HT-29 (cell line): ENCODE measurements at places on chromosomes 12 and 14.

- no peak for DNase-seq
These were observed 76.3 kb downstream of the MYRFL start for GRCh38 chr12:69901221-69901905.

GRCh38 chr14:32038876-32039275, 38.2 kb upstream of the ARHGAP5 start:
- DNase-seq = no peak

DNA sequence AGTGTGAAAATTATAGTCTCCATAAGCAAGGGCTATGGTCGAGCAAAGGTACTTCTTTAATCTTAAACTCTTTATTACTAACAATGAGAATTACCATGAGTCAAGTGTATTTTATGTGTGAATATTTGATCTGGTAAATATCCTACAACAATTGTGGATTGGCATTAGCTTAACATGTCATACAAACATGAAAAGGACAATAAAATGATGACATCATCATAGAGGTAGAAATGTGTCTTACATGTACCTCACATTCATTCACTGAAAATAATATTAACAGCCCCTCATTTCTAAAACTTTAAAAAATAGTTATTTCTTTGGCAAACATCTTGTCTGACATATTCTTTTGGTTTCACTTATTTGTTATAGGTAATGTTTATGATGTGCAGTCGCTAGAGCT, 355.0 kb downstream of the NAV3 start:
- DNase-seq = no peak

DNA sequence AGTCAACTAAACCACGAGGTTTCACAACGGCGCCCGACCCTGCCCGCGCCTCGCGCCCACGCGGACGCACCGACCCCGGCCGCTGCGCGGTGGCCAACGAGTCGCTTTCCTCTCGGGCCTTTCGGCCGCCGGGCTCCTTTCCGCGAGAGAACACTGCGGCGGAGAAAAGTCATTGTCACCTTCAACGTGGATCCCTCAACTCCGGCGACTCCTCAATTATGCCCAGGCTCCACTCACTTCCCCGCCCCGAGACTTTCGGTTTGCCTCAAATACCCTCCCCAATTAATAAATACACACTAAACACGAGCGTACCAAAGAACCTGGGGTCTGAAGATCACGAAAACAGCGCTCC, 450 bp downstream of the SINHCAF start:
- no peak for DNase-seq

DNA sequence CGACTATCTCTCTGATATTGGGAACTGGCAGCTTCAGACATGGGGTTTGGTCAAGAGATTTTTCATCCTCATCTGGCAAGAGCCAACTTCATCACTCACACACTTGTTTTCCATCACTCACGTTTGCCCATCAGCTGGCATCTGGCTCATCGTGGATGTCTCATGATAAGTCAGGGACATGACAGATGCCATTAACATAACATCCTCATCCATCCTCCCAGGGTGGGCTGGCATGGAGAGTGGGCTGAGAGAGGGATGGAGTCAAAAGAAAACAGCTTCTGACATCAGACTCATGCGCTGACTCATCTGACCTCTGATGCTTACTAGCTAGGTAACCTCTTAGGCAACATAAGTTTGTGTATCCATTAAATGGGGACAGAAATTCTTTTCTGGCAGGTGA, 1.8 kb upstream of the VSX2 start:
- DNase-seq = no peak

- DNase-seq = no peak
These were observed 8.5 kb downstream of the ACSS3 start for GRCh38 chr12:81086342-81086741.

DNA sequence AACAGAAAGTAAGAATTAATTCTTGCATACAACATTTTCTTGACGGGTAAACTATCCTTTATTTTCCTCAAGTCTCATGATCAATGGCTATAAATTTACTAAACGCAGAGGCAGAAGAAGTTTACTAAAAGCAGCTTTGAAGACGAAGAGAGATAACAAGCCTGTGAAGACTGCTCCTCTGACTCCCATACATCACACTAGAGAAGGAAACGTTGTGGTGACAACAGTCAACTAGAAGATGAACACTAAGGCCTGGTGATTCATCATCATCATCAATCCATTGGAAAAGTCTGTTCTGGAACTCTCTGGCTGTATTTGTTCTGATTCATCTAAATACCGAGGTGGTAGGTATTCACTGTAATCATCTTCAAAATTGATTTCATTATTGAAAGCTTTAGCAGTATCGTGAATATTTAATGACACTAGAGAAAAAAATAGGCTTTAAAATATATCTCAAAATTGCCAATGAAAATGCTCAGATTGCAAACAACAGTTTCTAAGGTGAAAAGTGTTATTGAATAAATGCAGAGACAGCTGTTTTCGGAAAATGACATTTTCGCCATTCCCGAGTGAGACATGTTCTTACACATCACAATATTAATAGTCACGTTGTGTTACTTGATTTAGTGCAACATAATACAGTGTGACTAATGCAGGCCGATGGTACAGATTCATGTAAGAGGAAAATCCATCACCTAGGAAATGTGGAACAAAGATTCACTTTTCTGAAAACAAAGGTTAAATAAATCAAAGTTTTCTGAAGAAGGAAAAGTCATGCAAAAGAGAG, 260.5 kb downstream of the C12orf50 start:
- no peak for DNase-seq

GRCh38 chr12:53078425-53079225, 565 bp downstream of the SPRYD3 start:
- DNase-seq = peak; percentile 79

DNA sequence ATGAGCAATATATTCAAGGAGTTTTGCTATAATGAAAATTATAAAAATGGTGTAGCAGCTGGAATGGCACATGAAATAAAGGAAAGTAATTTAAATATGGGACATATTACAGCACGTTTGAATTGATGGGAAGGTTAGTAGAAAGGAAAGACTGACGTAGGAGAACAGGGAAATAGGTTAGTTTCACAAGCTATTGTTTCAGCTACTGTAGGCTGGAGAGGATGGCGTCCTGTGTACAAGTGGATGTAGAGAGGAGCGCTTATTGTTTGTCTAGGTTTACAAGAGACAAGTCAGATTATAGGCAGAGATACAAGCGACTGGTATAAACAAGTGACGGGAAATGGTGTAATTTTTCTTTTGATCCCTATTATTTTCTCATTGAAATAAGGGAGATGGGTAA, 431.2 kb upstream of the PDE3A start:
- DNase-seq = no peak

DNA sequence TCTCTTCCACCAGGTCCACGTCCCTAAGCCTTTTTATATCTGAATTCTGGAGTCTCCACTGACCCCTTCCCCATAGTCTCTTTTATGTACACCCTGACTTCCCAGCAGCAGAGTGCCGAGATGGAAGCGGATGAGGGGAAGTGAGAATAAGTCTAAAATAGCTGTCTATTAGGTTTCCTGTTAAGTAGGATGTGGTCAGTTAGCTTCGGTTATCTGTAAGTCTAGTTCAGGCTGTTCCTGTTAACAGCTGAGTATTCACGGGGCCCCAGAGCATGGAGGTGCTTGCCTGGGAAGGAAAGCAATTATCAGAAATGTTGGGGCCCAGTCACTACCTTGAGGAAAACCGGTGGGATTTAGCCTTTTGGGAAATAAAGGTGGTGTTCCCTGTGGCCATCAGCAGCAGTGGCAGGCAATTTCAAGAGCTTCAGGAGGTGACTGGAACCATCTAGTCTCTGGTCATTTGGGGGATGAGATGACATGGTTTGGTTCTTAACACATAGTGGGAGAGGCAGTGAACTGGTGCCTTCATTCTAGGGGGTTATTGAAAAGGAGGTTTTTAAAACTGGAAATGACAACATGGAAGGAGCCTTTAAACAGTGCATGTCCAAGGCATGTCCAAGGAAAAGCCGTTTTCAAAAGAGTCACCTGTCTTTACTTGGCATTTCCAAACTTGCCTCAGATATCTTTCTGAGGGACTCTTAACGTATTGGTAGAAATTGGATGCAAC, 21.8 kb downstream of the CHST11 start:
- DNase-seq = no peak

GRCh38 chr12:26754148-26754547, 78.8 kb downstream of the ITPR2 start:
- no peak for DNase-seq

- peak; percentile 61 for DNase-seq
These were observed 23.8 kb upstream of the PHC1 start for GRCh38 chr12:8890313-8891085.
